ENCODE measurements at places on chromosomes 12 and 14. TPM values are rescaled to one million over a fixed set of nuclear protein-coding genes. Genes with fewer than 3 reads are reported as not detected.
A peak's percentile ranks its signal among the peaks of the same experiment; 100 is the strongest.

GRCh38 chr12:67927815-67928214, 61.4 kb upstream of the IFNG-AS1 start:
- no peaks in the 10 kb centered on the region for H3K36me3 ChIP-seq
- no peaks in the 10 kb centered on the region for H3K27me3 ChIP-seq
- no peaks in the 10 kb centered on the region for H3K4me1 ChIP-seq
- H3K4me3 ChIP-seq = no peak overlapping the region
- DNase-seq = no peak
- no peak overlapping the region for H3K27ac ChIP-seq

GRCh38 chr12:102421802-102422583, 58.4 kb downstream of the IGF1 start:
- H3K4me1 ChIP-seq = no peaks in the 10 kb centered on the region
- no peak overlapping the region for H3K4me3 ChIP-seq
- no peaks in the 10 kb centered on the region for H3K27me3 ChIP-seq
- H3K27ac ChIP-seq = no peak overlapping the region
- H3K36me3 ChIP-seq = no peaks in the 10 kb centered on the region
- DNase-seq = no peak

DNA sequence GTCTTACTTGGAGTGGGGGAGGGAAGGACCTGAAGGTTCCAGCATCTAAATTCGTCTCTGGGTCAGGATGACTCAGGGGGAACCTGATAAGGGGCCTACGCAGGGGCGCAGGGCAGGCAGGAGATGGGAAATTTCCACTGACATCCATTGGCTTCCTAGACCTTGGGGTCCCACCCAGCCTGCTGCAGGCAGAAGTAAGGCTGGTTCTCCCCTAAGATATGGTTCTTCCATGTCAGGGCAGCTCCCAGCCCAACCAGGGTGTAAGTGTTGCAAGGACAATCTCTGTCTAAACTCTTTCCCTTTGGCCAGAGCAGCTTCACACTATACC, 2.1 kb upstream of the NDRG2 start:
- H3K4me3 ChIP-seq = no peak overlapping the region
- H3K36me3 ChIP-seq = peaks cover 3% of the 10 kb centered on the region
- peaks cover 8% of the 10 kb centered on the region for H3K4me1 ChIP-seq
- no peaks in the 10 kb centered on the region for H3K27me3 ChIP-seq

GRCh38 chr12:49137476-49137875, 6.3 kb upstream of the TUBA1B start:
- no peaks in the 10 kb centered on the region for H3K36me3 ChIP-seq
- H3K4me3 ChIP-seq = no peak overlapping the region
- no peak overlapping the region for H3K27ac ChIP-seq
- H3K4me1 ChIP-seq = peaks cover 15% of the 10 kb centered on the region
- no peaks in the 10 kb centered on the region for H3K27me3 ChIP-seq

DNA sequence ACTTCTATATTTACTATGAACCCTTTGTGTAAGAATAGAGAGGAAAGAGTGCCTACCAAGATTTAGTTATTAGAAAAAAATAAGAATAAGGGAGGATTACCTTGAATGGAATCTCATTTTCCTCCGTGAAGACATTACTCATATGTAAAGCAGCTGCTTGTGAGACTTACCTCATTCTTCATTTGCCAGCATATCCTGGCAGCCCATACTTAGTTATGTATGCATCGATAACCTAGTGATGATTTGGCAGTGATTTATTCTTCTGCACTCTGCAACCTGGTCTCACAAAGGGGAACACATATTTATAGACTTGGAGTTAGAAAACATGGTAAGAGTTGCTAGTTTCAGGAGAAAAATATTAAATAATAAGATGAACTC, 56.8 kb downstream of the LRFN5 start:
- H3K27ac ChIP-seq = no peak overlapping the region
- no peaks in the 10 kb centered on the region for H3K4me1 ChIP-seq

- no peaks in the 10 kb centered on the region for H3K27me3 ChIP-seq
- H3K4me3 ChIP-seq = no peak overlapping the region
- H3K36me3 ChIP-seq = no peaks in the 10 kb centered on the region
- no peak overlapping the region for H3K27ac ChIP-seq
Measured at GRCh38 chr14:47153746-47154145, 502.2 kb upstream of the RPL10L start.

DNA sequence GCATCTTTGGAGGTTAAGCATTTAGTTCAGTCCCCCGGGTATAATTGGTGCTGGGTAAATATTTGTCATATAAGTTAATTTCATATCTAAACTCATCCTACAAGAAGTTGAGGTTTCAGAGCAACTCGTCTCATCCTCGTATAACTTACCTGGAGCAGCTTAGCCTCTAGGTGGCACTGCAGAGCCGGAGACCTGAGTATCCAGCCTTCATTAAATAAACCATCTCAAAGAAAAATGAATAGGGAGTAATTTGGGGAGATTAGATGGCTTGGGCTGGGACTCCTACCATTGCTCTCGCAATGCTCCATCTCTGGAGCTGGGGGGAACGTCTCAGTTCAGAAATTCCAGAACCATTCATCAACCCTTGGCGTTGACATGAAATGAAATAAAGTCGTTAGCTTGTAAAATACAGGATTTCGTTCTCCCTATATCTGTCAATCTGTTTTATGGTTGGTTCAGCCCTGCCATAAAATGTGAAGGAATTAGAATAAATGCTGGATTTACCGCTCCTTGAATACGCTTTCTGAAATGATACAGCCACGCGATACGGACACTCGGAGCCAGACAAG, 122.9 kb upstream of the TMEM132D start:
- H3K27ac ChIP-seq = no peak overlapping the region
- H3K4me1 ChIP-seq = no peaks in the 10 kb centered on the region
- no peaks in the 10 kb centered on the region for H3K36me3 ChIP-seq

DNA sequence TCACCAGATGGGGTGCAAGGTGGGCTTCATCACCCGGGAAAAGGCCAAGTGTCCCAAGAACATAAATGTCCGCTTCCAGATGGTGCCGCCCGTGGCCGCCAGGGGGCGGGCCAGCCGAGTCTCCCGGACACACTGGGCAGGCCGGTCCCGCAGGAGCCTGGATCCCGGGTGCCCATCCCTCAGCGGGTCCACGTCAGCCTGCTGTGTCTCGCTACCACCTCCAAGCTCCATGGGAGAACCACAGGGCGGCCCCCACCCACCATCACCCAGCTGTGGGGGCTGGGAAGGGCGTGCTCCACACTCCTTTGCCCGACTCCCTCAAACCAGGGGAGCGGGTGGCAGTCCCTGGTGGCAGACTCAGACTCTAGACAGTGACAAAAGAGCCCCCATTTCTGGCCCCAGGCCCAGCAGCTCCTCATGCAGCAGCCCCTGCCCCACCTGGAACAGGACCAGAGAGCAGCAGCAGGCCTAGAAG, 22.0 kb upstream of the NUDT14 start:
- no peaks in the 10 kb centered on the region for H3K27me3 ChIP-seq
- H3K4me3 ChIP-seq = no peak overlapping the region

DNA sequence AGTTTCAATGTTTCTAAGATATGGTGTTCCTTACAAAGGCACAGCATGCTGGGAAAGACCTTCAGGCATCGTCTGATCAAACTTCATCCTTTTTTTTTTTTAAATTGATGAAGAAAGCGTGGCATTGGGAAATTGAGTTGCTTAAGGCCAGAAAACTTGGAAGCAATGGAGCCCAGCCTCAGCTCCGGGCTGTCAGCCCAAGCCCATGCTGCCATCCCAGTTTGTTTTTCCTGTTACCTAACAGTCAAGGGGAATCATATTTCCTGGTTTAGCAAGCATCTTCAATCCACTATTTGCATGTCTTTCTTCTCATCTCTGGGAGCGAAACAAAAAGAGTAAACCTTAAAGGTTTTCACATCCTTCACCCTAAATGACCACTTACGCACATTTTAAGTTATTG, 200.2 kb downstream of the CHST11 start:
- H3K27ac ChIP-seq = no peak overlapping the region
- H3K4me3 ChIP-seq = no peak overlapping the region
- no peaks in the 10 kb centered on the region for H3K27me3 ChIP-seq
- no peaks in the 10 kb centered on the region for H3K36me3 ChIP-seq

DNA sequence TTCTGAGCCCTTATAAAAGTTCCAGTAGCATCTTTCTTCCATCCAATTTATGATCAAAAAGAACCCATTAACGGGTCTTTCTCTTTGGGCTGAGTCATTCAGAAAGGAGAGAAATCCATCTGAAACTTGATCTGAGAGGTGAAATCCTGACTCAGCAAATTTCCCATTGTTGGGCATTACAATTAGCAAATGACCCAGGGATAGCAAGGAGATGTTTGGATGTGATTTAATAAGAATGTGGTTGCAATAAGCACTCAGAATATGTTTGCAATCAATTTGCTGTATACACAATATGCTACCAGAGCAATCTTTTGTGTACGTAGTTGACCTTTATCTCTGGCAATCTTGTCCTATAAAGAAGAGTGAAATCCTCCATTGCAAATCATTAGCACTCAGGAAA, 122.7 kb downstream of the CCDC60 start:
- no peaks in the 10 kb centered on the region for H3K4me1 ChIP-seq
- no peak overlapping the region for H3K4me3 ChIP-seq
- no peak for DNase-seq
- H3K27me3 ChIP-seq = peaks cover 8% of the 10 kb centered on the region
- H3K36me3 ChIP-seq = no peaks in the 10 kb centered on the region

GRCh38 chr12:63968673-63969072, 124.2 kb downstream of the SRGAP1 start:
- H3K36me3 ChIP-seq = no peaks in the 10 kb centered on the region
- H3K27ac ChIP-seq = no peak overlapping the region
- H3K27me3 ChIP-seq = no peaks in the 10 kb centered on the region
- H3K4me3 ChIP-seq = no peak overlapping the region
- H3K4me1 ChIP-seq = no peaks in the 10 kb centered on the region

- H3K36me3 ChIP-seq = no peaks in the 10 kb centered on the region
- H3K27ac ChIP-seq = no peak overlapping the region
- peaks cover 25% of the 10 kb centered on the region for H3K4me1 ChIP-seq
- no peaks in the 10 kb centered on the region for H3K27me3 ChIP-seq
Measured at GRCh38 chr12:132068250-132068649, 75.9 kb downstream of the DDX51 start.

DNA sequence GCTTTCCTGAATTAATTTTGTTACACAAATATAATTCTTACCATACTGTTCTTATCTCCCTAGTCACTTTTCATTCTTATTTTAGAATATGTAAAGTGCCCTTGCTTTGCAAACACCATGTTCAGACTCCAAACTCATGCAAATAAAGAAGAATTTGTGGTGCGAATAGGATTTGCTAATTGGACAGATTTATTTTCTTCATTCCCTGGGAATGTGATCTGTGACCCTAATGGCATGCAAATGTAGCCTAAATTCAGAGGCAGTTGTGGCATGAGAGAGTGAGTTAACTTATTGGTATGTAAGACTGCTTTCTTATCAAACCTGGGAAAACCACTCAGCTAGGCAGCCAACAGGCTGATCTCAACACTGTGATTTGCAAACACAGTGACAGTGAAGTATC, 10.0 kb downstream of the CAPZA3 start:
- no peak overlapping the region for H3K27ac ChIP-seq
- H3K4me1 ChIP-seq = no peaks in the 10 kb centered on the region
- no peaks in the 10 kb centered on the region for H3K27me3 ChIP-seq
- no peak for DNase-seq
- H3K36me3 ChIP-seq = no peaks in the 10 kb centered on the region

DNA sequence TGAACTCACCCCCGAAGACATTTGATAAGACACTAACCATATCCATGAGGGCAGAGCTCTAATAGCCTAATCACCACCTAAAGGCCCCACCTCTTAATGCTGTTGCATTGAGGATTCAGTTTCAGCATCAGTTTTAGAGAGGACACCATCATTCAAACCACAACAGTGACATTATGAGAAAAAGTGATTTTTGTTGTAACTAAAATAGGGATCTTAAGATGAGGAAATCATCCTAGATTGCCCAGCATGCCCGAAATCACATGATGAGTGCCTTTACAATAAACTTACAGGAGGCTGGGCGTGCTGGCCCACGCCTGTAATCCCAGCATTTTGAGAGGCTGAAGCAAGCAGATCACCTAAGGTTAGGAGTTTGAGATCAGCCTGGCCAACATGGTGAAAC, 9.7 kb upstream of the GLT1D1 start:
- H3K36me3 ChIP-seq = no peaks in the 10 kb centered on the region
- H3K27ac ChIP-seq = peak overlapping the region; percentile 82
- H3K4me3 ChIP-seq = no peak overlapping the region
- no peak for DNase-seq
- H3K27me3 ChIP-seq = no peaks in the 10 kb centered on the region
- peaks cover 22% of the 10 kb centered on the region for H3K4me1 ChIP-seq

DNA sequence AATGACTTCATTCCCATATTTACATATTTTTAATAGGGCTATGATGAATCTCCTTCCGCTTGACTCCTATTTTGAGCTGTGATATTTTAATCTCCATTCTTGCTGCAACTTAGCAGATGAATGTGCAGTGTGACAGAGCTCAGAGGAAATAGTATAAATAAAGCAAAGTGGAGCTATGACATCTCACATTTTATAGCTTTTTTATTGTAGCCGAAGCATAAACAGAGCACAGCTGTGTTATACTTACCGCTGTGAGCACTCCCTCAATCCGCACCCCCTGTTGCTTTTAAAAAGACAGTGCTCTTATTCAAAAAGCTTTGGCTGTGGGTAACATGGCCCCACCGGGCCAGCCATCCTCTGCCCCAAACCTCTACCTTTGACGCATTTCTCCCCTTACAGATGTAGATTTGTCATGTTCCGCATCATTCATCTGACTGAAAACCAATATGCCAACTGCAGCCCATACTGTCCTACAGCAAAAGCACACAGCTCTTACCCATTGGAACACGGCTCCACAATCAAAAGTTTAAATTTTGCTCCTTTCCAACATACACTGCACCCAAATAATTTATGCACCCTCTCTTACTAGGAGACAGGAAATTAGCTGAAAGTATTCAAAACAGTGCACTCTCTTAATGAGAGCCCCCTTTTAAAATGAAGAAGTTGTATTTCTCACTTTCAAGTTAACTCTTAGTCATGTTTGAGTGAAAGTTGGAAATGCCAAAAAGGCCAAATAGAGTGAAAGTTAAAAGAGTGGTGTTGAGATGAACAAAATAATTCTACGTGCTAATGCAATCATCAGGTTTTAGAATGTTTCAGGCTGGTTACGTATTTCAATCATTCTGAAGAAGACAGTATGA, 429.3 kb upstream of the SOX5 start:
- H3K36me3 ChIP-seq = no peaks in the 10 kb centered on the region
- no peak overlapping the region for H3K4me3 ChIP-seq
- peak overlapping the region; percentile 55 for H3K27ac ChIP-seq

DNA sequence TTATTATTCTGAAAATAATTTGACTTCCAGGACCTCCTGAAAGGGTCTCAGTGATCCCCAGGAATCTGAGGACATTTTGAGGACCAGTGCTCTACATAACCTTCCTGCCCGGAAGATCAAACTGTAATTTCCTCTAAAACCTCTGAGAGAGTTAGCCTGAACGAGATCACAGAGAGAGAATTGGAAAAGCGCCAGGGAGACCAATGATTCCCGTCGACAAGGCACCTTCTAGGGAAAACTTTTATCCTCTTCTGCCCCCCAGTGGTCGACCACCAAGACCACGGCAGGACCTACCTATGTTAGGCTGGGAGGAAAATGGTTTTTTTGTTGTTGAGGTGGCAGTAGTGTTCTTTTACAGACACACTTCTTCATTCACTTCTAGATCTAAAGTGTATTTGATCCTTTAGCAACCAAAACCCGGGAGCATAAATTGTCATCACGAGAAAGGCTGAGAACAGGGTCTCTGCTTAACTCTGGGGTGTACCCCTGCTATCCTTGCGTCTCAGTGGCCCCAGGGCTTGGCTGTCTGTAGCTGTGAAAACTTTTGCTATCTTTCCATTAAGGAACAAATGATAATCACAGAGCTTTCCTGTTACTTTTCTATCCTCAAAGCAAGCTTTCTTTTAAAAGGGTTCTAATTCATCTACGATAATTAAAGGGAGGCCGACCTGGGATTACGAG, 62.9 kb upstream of the NID2 start:
- no peak overlapping the region for H3K4me3 ChIP-seq
- H3K36me3 ChIP-seq = no peaks in the 10 kb centered on the region
- DNase-seq = no peak
- H3K4me1 ChIP-seq = peaks cover 10% of the 10 kb centered on the region
- no peaks in the 10 kb centered on the region for H3K27me3 ChIP-seq
- H3K27ac ChIP-seq = no peak overlapping the region

The OTUB2 gene
- 0.34 TPM for total RNA-seq

The NID2 gene
- 5.2 TPM for total RNA-seq

The E2F7 gene
- 0.85 TPM for total RNA-seq
